ENCODE measurements at places on chromosomes 4 and X.
A peak's percentile ranks its signal among the peaks of the same experiment; 100 is the strongest.

GRCh38 chr4:37991623-37992410 is 31.6 kb downstream of the PTTG2 start:
- DNase-seq = no peak

GRCh38 chr4:62193761-62194160 is 993.6 kb downstream of the ADGRL3 start:
- no peak for DNase-seq

GRCh38 chr4:143514497-143514896 is 995 bp downstream of the SMARCA5 start:
- peak; percentile 85 for DNase-seq

GRCh38 chrX:19649226-19649995 is 134.1 kb upstream of the MAP3K15 start:
- DNase-seq = no peak

DNA sequence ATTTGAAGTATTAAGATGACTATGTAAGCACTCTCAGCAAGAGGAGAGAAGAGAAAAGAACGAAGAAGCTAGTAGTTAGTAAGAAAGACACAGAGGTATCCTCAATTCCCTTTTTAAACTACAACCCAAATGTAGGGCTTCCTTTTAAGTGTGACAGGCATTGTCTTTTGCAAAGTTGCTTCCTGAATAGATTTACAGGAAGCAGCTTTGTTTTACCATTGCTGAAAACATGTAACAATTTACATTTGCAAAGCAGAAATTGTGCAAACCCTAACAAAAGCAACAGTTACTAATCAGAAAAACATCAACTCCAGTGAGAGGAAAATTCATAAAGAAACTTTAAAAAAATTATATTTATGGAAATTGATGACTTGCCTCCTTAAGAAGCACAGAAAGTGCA is 96.4 kb downstream of the FAM13A start:
- no peak for DNase-seq

GRCh38 chr4:92231511-92231910 is 72.3 kb upstream of the GRID2 start:
- DNase-seq = no peak

DNA sequence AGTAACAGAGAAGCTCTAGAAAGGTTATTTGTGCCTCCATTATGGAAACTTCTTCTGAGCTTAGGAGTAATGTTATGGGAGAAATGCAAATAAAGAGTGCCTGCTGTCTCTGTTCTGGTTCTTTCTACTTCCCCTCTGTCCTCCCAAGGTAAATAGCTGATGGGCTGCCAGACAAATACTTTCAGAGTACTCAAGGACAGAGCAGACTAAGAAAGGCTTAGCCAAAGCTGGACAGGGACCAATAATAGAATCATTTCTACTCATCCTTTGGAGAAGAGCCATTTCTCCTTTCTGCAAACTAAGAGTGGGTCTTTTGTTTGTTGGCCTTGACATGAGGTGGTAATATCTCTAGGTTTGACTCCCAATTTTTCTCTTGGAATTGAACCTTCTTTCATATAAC is 136.1 kb downstream of the MID1IP1 start:
- no peak for DNase-seq

GRCh38 chr4:15891312-15891711 is 47.2 kb downstream of the FGFBP1 start:
- no peak for DNase-seq

DNA sequence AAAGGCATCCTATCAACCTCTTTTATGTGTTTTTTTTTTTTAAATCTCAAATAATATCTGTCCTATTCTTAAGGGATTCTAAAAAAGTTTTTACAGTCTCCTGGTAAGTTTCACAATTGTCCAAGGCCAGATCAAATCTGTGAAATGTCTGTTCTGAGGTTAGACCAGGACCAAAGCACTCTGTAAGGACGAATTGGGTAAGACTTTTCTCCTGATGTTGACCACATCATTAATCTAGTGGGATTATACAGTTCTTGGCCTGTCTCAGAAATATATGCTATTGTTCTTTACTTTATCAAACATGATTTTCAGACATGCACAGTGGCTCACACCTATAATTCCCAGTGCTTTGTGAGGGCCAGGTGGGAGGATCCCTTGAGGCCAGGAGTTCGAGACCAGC is 45.8 kb upstream of the TMEM131L start:
- DNase-seq = no peak

GRCh38 chrX:135273162-135273561 is 21.3 kb downstream of the ETDA start:
- DNase-seq = no peak

DNA sequence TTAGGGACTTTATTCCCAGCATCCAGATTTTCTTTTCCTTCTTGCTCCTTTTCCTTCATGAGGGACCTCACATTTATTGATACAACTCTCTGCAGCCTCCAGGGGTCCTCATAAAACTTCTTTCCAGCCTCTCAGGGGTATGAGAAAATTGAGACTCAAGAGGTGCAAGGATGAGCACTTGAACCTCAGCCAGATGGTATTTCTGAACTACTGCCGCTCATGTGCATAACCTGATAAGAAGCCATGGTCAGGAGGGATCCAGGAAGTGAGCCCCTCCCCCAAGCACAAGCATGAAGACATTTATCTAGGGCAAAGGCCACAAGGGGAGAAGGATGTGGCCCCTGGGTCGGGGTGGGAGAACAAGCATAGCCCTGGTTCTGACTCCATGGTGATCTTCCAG is 73.3 kb downstream of the TSPAN7 start:
- DNase-seq = peak; percentile 92

DNA sequence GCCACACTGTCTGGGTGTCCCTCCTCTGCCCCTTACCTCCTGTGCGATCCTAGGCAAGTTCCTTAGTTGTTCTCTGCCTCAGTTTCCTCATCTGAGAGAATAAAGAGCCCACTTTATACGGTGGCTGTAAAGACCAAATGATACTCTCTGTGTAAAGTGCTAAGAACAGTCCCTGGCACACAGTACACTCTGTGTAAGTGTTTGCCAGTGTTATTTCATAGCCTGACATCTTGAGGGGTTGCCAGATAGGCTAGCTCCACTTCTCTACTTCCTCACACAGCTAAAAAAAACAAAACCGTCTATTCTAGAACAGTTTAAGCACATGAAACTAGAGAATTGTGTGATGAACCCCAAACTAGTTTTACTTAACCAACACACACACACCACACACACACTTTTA is 17.1 kb downstream of the SPON2 start:
- no peak for DNase-seq

- DNase-seq = peak; percentile 26
These were observed 30.1 kb downstream of the NOP14 start for GRCh38 chr4:2932951-2933565.

- DNase-seq = no peak
These were observed 63.2 kb upstream of the GUCY1A1 start for GRCh38 chr4:155603360-155603891.

- DNase-seq = no peak
These were observed 432.3 kb upstream of the ATOH1 start for GRCh38 chr4:93396272-93396671.

GRCh38 chr4:64014647-64015046 is 394.6 kb downstream of the TECRL start:
- DNase-seq = no peak

GRCh38 chr4:23365871-23366556 is 523.8 kb downstream of the PPARGC1A start:
- no peak for DNase-seq

DNA sequence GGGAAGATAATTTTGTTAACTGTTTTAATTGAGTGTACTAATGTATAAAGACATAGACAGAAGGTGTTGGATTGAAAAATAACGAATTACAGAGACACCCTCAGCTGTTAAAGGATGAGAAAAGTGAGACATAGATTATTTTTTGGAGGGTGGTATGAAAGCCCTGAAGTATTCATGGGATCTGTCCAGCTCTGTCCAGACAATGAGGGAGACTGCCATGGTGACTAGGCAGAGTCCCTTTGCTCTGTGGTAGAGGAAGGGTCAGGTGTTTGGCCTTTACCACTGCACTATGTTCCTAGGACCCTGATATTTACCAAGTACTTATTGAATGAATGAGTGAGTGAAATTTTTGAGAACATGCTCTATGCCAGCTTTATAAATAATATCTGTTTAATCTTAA is 11.4 kb downstream of the FGF2 start:
- DNase-seq = no peak

- DNase-seq = no peak
These were observed 65.2 kb upstream of the TLR2 start for GRCh38 chr4:153618833-153619232.

- DNase-seq = no peak
These were observed 54.7 kb downstream of the HOPX start for GRCh38 chr4:56626420-56626819.

DNA sequence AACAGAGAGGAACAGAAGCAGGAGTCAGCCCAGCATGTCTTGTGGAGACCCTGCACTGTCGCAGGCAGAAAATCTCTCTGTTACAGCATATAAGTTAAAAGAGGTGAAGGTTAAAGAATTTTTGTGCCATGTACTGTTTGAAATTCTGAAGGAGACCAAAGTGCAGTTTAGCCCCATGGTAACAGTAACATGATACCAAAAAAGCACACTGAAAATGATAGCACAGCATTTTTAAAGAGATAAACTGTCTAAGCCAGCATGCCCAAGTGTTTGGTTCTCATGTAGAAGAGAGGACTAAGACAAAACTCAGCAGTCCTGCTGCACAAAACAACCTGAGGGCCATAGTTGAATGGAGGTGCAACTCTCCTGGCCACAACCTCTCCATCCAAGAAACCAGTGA is 41.9 kb upstream of the PARM1 start:
- no peak for DNase-seq

DNA sequence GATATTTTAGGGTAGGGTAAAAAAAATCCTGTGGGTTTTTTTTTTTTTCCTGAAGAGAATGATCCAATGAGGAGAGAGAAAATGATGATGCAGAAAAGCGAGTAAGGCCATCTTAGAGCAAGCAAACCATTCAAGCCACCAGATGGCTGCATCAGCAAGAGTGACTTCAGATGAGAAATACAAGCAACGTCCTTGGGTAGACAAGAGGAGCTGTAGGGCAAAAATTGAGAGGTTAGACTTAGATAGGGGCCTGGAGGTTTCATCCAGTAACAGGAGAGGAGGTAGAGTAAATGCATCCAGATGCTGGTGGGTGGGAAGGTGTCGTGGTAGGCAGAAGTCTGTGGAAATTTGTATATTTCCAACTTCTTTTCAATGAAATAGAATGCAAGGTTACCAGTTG is 14.6 kb downstream of the FTHL17 start:
- no peak for DNase-seq

DNA sequence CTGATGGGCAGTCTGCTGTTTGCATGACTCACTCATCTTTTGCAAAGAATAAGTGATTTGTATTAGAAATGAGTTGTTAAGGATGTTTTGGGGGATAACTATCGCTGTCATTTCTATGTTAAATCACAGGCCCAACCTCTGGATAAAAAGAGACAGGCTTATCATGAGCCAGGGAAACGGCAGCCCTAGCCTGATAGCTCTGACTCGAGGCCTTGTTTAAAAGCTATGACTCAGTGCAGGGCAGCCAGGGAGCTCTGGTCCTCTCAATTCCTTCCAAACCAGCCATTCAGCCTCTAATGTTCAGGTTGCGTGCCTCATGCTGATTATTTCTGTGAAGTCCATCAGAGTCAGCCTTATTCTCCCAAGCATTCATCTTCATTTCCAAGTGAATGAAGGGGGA is 305.9 kb upstream of the HAND2 start:
- DNase-seq = no peak

GRCh38 chr4:28966982-28967381 is 1753.2 kb upstream of the PCDH7 start:
- DNase-seq = no peak

DNA sequence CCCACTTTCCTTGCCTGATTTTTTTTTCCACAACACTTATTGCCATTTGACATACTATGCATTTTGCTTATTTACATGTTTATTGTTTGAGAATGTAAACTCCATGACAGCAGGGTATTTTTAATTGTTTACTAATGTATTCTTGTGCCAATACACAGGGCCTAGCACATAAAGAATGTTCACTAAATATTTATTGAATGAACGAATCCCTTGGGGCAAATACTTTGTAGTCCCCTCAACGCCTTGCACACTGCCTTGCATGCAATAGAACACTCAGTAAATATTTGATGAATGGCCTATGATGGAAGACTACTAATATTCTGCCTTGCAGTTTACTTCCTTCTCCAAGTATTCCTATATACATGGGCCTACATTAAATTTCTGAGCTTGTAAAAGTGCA is 1.4 kb upstream of the PRPS1 start:
- no peak for DNase-seq

DNA sequence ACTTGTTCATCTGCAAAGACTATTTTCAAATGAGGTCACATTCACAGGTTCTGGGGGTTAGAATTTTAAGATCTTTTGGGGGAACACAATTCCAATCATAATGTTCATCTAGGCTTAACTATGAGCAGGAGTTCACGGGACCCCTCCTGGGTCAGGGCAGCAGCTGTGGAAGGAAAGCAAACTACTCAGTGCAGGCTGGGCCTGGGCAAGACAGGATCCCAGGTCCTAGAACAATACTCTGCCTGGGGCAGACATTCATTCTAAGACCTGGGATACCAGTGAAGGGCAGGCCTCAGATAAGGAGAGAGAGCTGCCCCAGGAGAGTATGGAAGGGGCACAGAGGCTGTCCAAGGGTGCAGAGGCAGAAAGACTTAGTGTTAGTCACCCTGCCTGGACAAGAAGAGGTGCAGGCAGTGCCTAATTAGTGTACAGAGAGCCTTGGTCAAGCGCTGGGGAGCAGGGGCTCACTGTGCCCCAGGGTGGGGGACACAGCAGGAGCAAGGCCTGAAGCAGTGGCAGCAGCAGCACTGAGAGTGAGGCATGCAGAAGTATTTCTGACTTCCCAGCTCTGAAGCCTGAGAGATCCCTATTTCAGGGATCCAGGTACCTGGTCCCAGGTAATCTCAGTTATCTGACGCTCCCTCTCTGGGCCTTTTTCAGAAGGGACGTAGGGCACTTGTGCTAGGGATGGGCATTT is 123.0 kb upstream of the MAMLD1 start:
- no peak for DNase-seq

GRCh38 chr4:55018521-55018920 is 106.9 kb downstream of the KDR start:
- DNase-seq = no peak

DNA sequence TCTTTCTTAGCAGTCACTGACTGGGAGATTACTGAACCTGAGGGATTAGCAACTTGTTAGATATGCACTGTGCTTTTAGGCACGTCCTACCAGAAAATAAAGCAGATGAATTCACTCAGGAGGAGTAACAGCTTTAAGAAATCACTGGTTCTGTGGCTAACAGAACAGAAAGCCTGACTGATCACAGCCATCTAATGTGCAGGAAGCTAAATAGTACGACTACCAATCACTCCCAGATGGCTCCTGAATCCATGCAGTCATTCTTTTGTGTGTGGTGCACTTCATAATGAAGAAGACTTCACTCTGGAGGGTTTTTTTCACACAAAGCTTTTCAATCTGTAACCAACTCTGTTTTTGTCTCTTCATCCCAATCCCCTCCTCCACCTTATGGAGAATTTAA is 305.3 kb upstream of the INTU start:
- DNase-seq = no peak

GRCh38 chr4:169922632-169923276 is 103.4 kb downstream of the MFAP3L start:
- DNase-seq = no peak

DNA sequence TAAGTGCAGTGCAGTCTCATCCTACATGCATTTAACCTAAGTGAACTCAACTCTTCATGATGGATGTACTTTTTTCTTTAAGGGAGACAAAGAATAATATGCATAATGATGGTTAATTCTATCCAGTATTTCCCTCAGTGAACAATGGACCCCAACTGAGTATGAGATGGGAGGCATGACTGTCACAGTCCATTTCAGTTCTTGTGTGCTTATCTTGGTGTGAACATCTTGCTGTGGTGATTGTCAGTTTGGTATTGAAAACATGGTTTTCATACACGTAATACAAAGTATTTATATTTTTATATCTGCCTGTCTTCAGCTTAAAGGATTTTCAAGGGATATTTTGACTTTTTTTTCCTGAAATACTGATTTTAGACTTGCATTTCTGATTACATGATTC is 72.0 kb upstream of the NDUFC1 start:
- DNase-seq = peak; percentile 22

Data from erythroblast (primary cell).